ENCODE measurements at places on chromosomes 2 and 18.

GRCh38 chr2:185567196-185567595 is 171.4 kb upstream of the FSIP2 start:
- DNase-seq = no peak

DNA sequence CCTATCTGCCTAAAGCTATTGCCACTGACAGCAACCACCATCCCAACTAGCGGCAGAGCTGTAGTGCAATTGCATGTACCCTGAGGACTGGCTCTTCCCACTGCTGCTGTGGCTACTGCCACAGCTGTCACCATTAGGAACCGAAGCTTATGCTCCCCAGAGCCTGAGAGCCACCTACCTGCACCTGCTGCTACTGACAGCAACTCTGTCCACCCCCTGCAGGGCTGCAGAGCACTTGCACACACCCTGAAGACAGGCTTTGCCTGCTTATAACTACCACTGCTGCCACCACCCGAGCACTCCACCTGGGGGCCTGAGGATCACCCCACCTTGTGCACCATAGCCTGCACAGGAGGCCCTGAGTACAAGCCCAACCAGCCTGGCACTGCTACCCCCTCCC is 217.6 kb upstream of the FOSL2 start:
- DNase-seq = no peak

GRCh38 chr2:29129586-29130281 is 14.5 kb downstream of the CLIP4 start:
- DNase-seq = peak; percentile 34

DNA sequence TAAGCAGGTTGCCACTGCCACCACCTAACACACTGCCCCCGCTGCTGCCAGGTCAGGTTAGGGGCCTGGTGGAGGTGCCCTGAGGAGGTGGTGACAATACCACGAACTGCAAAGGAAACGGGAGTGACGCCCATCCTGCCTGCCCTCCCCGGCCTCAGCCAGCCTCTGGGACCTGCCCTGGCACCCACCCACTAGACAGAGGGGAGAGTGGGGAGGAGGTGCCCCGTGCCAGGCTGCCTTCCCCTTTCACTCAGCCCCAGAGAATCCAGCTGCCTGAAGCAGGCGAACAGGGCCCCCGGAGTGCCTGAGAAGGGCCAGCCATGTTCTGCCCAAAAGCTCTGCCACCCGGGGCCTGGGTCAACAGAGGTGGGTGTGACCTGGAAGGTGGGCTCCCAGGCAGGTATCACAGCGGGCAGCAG is 44.5 kb upstream of the FOSL2 start:
- no peak for DNase-seq

- DNase-seq = peak; percentile 67
Observed at GRCh38 chr18:56402872-56403516, 235.4 kb downstream of the TXNL1 start.

DNA sequence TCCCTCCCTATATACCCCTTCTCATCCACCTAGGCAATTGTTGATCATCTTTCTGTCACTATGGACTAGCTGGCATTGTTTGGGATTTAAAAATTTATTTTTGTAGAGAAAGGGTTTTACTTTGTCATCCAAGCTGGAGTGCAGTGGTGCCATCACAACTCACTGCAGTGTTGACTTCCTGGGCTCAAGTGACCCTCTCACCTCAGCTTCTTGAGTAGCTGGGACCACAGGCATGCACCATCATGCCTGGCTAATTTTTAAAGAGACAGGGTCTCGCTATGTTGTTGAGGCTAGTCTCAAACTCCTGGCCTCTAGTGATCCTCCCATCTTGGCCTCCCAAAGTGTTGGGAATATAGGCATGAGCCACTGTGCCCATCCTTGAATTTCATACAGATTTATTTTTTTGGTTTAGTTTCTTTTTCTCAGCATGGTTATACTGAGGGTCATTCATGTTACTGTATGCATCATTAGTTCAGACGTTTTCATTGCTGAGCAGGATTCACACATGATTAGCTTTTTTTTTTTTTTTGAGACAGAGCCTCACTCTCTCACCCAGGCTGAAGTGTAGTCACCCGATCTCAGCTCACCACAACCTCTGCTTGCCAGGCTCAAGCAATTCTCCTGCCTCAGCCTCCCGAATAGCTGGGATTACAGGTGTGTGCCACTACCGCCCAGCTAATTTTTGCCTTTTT is 8.6 kb upstream of the PCARE start:
- no peak for DNase-seq

DNA sequence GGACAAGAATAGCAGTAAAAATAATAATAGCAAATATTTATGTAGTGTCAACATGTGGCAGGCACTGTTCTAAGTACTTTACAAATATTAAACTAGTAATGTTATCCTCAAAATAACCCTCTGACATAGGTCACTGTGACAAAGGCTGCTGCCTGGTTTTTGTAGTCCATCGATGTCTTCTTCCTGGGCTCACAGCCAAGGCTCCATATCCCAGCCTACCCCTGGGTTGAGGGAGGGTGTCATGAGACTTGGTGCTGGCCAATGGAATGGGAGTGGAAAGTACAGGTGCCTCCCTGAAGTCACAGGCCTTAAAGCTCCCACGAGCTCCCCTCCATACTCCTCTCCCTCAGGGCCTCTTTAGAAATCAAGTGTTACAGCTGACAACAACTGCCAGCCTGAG is 159.3 kb downstream of the CYRIA start:
- DNase-seq = no peak

- DNase-seq = peak; percentile 87
Observed at GRCh38 chr2:122525336-122525735, 769.9 kb downstream of the TSN start.

DNA sequence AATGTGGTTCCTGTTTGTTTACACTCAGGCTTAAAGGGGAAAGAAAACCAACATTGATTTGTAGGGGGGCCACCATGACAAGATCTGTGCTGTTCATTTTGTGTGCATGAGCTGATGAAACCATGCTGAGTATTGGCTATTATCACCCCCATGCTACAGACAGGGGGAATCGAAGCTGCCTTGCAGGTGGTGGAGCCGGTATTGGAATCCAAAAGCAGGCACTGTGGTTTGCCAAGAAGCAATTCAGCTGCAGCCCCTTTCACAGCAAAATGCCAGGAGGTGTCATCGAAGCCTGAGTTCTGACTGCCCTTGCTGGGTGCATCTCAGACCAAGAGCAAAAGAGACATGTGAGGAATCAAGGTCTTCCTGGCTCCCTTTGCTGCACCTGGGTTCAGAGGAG is 221.9 kb downstream of the UXS1 start:
- DNase-seq = no peak

GRCh38 chr2:23505984-23506380 is 121.0 kb downstream of the KLHL29 start:
- peak; percentile 84 for DNase-seq

- DNase-seq = no peak
Observed at GRCh38 chr2:176328149-176328548, 58.9 kb downstream of the MTX2 start.

DNA sequence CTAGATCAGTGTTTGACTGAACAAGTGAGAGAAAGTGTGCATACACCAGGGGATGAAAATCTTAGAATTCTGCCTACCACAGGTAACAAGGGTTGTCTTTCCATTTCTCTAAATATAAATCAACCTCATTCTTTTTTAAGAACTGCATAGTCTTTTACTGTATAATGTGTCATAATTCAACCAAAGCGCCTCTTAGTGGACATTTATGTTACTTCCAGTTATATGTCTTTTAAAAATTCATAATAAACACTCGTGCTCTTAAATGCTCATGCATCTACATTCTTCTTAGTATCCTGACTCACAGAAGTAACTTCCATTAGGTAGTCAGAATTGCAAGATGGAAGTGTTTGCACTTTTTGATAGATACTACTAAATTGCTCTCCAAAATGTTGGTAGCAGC is 76.2 kb downstream of the CHRNA1 start:
- peak; percentile 53 for DNase-seq

DNA sequence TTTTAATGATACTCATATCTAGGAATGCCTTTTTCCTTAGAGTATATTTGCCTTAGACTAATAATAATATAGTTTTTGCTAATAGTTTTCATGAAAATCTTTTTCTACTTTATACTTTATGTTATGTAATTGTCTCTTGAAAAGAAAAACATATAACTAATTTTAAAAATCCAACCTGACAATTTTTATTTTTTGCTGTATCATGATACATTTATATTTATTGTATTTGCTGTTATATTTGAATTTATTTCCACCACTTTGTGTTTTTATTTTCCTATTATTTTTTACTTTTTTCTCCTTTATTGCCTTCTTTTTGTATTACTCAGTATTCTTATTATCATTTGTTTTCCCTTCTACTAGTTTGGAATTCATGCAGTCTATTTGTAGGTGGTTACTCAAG is 85.4 kb downstream of the MBD5 start:
- DNase-seq = peak; percentile 16

Measured in amniotic epithelial cell (primary cell).